ENCODE measurements at places on chromosomes 6 and 20.

DNA sequence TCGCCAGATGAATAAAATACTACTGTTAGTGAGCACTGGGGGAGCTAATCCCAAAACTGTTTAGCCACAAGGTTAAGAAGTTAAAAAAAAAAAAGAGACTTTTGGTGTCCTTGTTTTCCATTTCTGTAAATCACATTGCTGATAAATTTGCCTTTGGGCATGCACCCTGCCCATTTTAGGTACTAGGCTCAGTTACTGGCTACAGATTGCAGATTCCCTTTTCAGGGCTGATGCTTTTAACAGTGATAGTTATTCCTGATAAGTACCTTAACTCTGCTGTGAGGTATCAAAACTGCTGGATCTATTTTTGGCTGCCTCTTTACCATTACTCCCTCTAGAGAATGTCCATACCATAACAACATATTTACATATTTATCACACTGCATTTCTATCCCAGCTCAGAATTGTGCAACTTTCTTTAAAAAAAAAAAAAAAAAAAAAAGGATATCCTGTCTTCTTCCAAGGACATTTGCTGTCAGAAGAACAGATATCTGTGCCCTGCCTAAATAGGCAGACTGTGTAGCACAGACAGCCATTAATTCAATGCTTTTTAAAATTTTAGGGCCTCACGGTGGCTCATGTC is 94.5 kb downstream of the SSR1 start:
- H3K4me1 ChIP-seq = no peaks in the 10 kb centered on the region
- no peak overlapping the region for H3K27ac ChIP-seq
- no peak overlapping the region for H3K4me3 ChIP-seq
- H3K27me3 ChIP-seq = no peaks in the 10 kb centered on the region

DNA sequence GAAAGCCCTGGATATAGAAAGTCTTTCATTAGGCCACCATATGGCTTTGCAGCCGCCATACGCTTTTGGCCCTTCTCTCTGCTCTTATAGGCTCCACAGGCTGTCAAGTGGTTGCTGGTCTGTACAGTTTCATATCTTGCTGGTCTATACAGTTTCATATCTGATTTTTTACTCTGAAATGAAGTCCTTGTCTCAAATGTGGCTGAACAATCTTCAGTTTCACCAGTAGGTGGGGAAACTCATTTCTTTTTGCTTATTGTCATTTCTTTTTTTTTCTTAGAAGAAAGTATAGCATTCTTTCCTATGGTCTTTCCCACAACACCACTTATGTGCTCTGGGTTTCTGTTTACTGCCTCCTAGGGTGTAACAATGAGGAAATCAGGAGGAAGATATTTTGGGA is 771.4 kb upstream of the MMS22L start:
- no peaks in the 10 kb centered on the region for H3K4me1 ChIP-seq
- H3K27me3 ChIP-seq = no peaks in the 10 kb centered on the region
- H3K27ac ChIP-seq = no peak overlapping the region
- DNase-seq = no peak
- H3K36me3 ChIP-seq = no peaks in the 10 kb centered on the region

DNA sequence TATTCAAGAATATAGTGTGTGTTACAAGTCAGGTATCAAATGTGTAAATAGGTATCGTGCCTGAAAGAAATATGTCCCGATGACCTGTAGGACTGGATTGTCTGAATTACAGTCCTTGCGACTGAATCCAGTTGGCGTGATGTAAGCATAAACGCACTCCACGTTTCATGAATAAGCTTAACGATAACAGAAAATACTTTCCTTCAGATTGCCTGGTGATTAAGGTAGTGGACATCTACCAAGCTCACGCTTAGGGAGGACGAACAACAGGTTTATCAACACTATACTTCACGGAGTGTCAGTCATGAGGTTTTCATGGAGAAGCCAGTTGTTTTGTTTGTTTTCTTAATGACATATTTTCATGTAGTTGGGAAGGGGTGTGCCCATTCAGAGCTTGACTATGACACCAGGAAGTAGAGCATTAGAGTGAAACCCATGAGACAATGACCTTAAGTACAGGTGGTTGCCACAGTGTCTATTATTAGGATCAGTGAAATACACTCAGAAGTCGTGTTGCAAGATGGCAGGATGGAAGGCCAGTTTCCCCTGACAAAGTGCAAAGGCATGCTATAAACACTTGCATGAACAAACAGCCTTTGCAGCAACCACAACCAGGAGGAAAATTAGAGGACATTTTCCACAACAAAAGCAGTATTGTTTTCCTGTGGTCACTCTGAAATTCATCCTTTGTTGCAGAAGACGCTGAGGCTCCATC is 305.8 kb upstream of the PRDM1 start:
- H3K27ac ChIP-seq = no peak overlapping the region
- no peak for DNase-seq
- H3K4me1 ChIP-seq = peaks cover 26% of the 10 kb centered on the region
- no peak overlapping the region for H3K4me3 ChIP-seq

GRCh38 chr6:168648240-168649125 is 207.5 kb downstream of the SMOC2 start:
- DNase-seq = no peak
- H3K36me3 ChIP-seq = no peaks in the 10 kb centered on the region
- no peak overlapping the region for H3K27ac ChIP-seq
- no peaks in the 10 kb centered on the region for H3K4me1 ChIP-seq
- H3K27me3 ChIP-seq = no peaks in the 10 kb centered on the region
- H3K4me3 ChIP-seq = no peak overlapping the region

GRCh38 chr6:155248008-155249001 is 15.5 kb upstream of the CLDN20 start:
- H3K27me3 ChIP-seq = no peaks in the 10 kb centered on the region
- H3K4me3 ChIP-seq = no peak overlapping the region
- H3K27ac ChIP-seq = no peak overlapping the region
- H3K36me3 ChIP-seq = peaks cover 33% of the 10 kb centered on the region
- H3K4me1 ChIP-seq = no peaks in the 10 kb centered on the region
- DNase-seq = no peak

DNA sequence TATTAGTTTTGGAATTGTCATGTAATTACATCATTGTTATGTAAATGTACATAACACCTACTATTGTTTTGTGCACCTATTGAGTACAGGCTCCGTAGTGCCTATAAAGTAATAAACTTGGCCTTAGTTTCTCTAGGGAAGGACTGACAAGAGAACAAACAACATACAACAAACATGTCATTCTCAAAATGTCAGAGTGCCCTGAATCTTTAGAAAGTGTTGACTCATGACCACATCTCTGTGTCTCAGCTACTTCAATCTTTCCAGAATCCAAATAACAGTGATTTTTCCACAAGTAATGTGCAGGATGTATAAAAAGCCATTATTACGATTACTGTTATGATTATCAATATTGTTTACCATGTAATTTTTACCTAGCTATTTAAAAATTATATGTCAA is 17.2 kb downstream of the LAMP5 start:
- no peaks in the 10 kb centered on the region for H3K27me3 ChIP-seq
- no peak for DNase-seq
- H3K4me1 ChIP-seq = no peaks in the 10 kb centered on the region
- no peak overlapping the region for H3K4me3 ChIP-seq
- H3K27ac ChIP-seq = no peak overlapping the region

DNA sequence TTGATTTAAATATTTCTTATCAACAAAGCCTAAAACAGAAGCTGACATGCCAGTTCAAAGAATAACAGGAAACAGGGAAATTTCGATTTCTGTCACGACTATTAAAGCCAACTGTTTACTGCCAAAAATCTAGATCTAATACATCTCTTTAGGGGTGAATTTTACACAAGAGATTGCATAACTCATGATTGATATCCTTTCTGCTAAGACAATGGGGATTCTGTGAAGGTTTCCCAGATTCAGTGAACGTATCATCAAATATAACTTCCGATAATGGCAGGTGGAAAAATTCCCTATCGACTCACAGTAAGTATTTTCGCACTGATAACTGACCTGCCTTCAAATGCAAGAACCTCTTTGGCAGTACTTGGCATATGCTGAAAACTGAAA is 42.9 kb downstream of the NHSL1 start:
- no peaks in the 10 kb centered on the region for H3K27me3 ChIP-seq
- H3K27ac ChIP-seq = no peak overlapping the region
- no peak overlapping the region for H3K4me3 ChIP-seq
- DNase-seq = no peak
- H3K36me3 ChIP-seq = no peaks in the 10 kb centered on the region
- no peaks in the 10 kb centered on the region for H3K4me1 ChIP-seq

DNA sequence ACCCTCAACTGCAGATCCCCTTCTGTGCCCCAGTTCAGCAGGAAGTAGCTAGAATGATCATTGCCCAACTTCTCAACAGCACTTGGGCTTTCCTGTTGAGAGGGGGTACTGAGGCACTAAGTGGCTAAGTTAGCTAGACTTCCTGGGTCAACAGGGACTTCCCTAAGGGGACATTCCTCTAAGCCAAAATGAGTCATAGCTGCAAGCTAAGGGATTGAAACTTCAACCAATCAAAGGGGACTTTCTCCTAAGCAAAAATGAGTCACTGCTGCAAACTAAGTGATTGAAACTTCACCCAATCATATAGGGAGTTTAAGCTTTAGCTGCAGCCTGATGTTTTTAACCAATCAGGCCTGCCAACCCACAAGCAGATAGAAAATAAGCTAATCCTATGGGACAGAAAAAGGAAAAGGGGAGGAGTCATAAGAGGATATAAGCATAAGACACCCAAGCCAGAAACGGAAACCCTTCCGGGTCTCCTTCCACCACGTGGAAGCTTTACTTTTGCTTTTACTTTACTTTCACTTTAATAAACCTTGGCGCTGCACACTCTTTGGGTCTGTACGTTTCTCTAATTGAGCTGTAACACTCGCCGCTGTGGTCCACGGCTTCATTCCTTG is 659.0 kb upstream of the HS3ST5 start:
- no peak overlapping the region for H3K4me3 ChIP-seq
- no peak overlapping the region for H3K27ac ChIP-seq
- no peaks in the 10 kb centered on the region for H3K36me3 ChIP-seq

DNA sequence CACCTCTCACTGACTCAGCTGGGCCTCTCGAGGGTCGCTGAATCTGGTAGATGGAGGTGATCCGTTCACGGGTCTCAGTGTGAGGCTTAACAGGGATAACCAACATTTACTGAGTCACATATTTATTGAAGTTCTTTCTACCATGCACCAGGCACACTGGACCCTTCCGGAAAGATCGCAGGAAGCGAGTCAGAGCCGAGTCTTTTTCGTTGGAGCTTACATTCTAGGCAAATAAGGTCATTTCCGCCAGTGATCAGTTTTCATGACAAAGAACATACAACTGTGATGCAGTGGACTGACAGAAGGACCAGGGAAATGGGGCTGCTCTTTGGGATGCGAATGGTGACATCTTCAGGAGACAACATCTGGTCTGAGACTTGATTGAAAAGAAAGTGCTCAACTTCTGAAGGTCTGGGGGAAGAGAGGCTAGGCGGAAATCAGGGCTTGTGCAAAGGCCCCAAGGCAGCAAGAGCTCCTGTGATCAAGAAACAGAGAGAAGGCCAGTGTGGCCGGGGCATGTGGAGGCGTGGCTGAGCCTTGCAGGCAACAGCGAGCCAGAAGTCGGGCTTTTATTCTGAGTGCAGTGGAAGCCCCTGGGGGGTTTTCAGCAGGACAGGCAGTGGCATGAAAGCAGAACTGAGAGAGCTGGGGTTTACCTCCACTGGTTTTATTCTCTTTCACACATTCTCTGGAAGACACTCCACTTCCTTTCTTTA is 56.7 kb downstream of the APCDD1L start:
- H3K4me3 ChIP-seq = no peak overlapping the region
- 0 out of 2 replicates have a peak overlapping the region, but pooled peaks have one; percentile 10 for H3K27ac ChIP-seq
- no peaks in the 10 kb centered on the region for H3K27me3 ChIP-seq
- no peaks in the 10 kb centered on the region for H3K4me1 ChIP-seq

DNA sequence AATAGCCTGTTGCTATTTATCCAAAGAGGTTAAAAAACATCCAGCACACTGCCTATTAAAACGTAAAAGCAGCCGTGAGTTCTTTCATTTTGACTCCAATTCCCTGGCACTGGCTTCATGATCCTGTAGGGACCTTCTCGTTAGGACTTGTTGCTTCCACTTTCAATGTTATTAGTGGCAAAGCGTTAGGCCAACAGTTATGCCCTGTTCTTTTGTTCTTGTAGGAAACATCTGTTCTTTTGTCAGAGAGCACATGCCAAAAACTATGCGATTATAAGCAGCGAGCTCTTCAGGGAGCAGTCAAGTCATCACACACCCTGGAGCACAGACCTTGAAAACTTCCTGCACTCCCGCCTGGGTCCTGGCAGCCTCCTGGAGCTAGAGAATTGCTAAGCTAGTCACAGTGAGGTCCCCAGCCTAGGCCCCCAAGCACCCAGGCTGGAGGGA is 609.5 kb upstream of the ARID1B start:
- H3K27ac ChIP-seq = no peak overlapping the region
- H3K36me3 ChIP-seq = no peaks in the 10 kb centered on the region
- H3K4me3 ChIP-seq = no peak overlapping the region
- DNase-seq = no peak
- H3K4me1 ChIP-seq = no peaks in the 10 kb centered on the region

DNA sequence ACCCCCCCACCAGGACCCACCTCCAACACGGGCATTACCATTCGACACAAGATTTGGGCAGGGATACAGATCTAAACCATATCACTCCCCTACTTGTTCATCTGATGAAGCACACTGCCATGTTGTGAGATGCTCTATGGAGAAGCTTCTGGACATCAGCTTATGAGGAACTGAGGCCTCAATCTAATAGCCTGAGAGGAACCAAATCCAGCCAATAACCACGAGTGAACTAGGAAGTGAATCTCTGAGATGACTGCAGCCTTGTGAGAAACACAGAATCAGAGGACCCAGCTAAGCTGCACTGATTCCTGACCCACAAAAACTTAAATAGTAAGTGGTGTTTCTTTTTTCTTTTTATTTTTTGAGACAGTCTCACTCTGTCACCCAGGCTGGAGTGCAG is 21.6 kb upstream of the ZBTB2 start:
- H3K36me3 ChIP-seq = peaks cover 79% of the 10 kb centered on the region
- DNase-seq = no peak

GRCh38 chr20:17602493-17602892 is 32.6 kb downstream of the DSTN start:
- no peaks in the 10 kb centered on the region for H3K4me1 ChIP-seq
- DNase-seq = no peak
- H3K4me3 ChIP-seq = no peak overlapping the region

DNA sequence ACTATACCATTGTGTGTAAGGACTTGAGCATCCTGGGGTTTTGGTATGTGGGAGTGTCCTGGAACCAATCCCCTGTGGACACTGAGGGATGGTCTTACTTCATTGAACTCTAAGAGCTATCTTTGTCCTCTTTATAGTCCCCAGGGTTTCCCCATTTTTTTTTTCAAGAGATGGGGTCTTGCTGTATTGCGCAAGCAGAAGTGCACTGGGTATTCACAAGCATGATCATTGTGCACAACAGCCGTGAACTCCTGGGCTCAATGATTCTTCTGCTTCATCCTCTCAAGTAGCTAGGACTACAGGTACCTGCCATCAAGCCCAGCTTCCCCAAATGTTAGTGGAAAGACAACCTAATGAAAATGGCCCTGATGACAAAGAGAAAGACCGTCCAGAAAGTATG is 2.2 kb upstream of the ASCC3 start:
- H3K27me3 ChIP-seq = no peaks in the 10 kb centered on the region
- peaks cover 30% of the 10 kb centered on the region for H3K4me1 ChIP-seq
- no peak overlapping the region for H3K4me3 ChIP-seq
- H3K36me3 ChIP-seq = no peaks in the 10 kb centered on the region
- DNase-seq = no peak
